ENCODE measurements at places on chromosomes 2 and 18.

- peak; percentile 6 for DNase-seq
Measured at GRCh38 chr2:169877398-169877797, 50.1 kb downstream of the UBR3 start.

DNA sequence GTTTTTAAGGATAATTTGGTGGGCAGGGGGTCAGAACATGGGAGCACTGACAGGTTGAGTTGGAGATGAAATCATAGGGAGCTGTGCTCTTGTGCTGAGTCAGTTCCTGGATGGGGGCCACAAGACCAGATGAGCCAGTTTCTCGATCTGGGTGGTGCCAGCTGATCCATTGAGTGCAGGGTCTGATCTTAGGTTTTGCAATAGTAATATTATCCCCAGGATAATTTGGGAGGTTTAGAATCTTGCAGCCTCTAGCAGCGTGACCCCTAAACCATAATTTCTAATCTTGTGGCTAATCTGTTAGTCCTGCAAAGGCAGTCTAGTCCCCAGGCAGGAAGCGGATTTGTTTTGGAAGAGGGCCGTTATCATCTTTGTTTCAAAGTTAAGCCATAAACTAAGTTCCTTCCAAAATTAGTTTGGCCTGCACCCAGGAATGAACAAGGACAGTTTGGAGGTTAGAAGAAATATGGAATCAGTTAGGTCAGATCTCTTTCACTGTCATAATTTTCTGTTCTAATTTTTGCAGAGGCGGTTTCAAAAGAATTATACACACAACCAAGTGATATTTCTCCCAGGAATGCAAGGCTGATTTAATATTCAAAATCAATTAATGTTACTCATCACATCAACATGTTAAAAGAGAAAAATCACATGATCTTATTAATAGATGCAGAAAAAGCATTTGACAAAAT, 23.0 kb downstream of the DBI start:
- no peak for DNase-seq

DNA sequence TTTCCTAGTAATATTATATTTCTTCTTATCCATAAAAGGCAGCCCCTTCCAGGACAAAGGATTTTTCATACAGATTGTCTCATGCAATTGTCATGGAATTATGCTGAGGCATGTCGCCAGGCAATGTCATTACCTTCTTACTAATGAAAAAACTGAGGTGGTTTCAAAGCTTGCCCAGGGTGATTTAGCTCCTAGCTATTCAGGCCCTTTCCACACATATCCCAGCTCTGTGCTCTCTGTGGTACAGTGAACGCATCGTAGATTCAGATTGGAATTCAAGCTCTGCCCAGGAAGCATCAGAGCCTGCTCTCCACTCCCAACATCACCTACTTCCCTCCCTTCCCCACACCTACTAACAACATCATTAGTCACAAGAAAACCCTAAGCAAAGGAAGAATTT, 60.1 kb downstream of the ATP8B1 start:
- DNase-seq = no peak

DNA sequence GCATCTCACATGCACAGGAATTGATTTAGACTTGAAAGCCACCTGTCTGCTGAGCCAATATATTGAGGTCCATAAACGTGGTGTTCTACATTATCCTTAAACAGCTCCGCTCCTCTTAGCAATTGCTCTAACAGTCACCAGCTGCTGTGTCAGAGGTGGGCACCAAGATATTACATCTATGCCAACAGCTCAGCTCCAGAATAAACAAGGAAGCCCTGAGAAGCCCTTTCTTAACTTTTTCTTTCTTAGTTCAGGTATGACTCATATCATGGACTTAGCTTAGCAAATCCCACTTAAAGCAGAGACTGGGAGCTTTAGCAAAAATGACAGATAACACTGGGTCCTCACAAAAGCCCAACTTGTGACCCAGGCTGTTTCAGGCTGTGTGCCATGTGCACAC, 436.6 kb downstream of the IRS1 start:
- no peak for DNase-seq

- no peak for DNase-seq
Measured at GRCh38 chr2:66523377-66523969, 88.5 kb downstream of the MEIS1 start.

DNA sequence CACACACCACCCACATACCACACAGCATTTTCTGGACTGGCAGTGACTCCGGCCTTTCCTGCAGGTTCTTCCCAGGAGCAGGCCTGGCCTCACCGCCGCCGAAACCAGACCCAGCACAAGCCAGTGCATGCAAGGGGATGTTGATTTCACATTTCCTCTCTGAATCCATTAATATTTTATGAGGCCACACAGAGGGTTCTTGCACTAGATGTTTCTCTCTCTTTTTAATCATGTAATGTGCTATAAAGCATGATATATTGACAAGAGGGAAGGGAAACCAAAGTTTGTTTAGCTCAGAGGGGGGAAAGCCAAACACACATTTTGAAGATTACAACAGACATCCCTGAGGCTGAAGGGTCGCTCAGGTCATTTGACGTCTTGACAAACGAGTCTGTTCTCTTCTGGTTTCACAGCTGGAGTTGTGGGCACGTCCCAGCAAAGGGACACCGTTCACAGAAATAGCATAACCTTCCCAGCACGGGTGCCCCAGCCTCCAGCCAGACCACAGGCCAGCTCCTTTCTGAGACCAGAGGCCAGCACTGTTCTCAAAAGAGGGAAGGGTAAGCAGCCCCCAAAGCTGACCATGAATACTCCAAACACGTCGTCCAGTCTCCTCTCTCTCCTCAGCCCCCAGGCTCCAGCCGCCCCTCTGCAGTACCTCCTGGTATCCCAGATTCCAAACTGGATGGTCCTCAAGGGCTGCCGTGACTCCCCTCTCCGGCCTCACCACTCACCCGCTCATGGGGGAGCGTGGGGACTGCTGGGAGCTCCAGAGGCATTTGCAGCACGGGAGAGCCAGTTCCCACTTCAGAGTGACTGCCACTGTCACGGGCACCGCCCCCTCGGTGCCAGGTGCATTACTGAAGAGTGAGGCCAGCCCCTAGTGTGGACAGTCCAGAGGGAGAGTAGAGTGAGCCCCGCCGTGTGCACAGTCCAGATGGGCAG, 340.3 kb upstream of the SALL3 start:
- no peak for DNase-seq

DNA sequence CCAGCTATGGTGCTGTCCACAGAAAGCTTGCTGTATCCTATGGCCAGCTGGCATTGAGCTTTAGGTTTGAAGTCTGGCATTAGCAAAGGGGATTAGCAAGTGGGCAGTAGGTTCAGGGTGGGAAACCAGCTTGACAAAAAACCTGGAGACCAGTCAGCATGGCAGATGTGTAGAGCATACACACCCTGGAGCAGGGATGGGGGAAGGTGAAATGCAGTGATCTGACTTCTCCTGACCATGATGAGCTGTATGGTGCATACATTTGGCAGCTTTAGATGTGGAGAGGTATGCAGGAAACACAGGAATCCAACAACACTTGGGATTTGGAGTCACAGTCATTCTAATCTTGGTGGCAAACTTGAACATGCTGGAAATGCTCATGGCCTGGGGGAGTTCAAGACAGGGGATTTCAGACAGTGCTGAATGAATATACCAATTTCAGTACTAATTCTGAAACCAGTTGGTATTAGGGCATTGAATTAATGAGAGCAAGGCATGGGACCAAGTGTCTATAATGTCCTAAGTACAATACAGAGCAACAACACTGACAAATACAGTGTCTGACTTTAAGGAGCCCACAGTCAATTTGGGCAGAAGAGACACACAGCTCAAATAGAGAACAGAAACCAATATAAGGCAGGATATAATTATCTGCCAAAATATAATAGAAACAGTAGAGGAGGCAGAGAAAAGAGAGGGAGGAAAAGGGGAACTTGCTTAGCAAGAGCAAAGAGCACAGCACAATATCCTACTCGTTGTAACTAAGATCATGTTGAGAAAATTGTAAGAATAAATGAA, 11.8 kb downstream of the ARHGAP15 start:
- no peak for DNase-seq

DNA sequence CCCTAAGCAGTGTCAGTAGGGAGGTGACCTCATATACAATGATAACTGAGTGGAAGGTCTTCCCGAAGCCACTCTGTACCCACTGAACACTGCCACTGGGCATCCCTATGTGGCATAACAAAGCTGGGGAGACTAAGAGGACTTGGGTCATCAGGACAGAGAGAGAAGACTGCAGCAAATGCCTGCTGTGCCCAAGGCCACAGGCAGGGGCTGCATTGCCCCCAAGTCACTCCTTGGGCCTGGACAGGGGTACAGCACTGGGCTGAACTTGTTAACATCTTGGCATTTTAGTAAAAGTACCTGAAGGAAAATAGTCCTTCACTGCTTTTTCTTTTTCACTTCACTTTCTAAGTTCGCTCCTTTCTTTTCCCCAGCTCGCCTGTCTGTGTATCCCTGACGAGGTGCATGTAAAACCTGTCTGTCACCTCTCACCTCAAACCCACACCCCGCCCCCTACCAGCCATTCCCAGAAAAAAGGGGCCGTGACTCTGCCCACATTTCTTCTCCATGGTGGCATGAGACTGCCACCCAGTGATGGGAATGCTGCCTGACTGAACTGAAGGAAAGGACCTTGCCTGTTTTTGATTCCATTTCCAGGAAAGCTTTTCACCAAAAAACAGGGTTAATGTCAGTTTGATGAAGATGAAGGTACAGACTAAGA, 62.9 kb downstream of the MTHFD2 start:
- DNase-seq = no peak

DNA sequence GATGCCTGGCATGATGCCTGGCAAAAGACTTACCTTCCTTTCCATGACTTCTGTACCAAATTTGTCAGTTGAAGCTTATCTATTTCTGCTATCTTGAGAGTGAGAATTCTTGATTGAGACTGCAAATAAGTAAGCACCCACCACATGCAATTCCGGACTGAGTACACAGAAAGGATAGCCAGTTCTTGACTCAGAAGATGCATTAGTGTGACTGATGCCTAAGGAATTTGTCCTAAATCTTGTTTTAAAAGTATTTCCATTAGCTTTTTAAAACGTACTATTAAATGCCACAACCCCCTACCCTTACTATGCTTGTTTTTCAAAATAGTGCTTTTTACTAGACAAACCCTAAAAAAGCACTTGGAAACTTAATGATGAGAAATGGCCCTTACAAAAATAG, 545 bp downstream of the MPP4 start:
- DNase-seq = no peak

GRCh38 chr18:56445422-56445821, 193.0 kb downstream of the TXNL1 start:
- no peak for DNase-seq

DNA sequence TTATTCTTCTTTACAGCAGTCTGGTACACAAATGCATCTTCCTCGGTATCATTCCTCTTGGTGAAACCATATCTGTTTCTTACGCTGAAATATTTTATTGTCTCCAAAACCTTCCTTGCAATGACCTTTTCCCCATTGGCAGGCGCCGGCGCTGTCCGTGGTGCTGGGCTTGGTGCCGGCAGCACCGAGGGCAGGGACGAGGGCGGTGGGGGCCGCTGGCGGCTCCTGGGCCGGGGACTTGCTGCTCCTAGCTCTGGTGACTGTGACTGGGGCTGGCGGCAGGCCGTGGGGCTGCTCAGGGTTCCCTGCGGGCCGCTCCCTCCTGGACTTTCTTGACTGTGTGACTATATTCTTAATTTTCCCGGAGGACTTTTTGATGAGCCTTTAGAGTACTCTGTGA, 72.5 kb downstream of the GPR39 start:
- DNase-seq = no peak

GRCh38 chr18:43159086-43159770, 43.7 kb upstream of the RIT2 start:
- DNase-seq = no peak

DNA sequence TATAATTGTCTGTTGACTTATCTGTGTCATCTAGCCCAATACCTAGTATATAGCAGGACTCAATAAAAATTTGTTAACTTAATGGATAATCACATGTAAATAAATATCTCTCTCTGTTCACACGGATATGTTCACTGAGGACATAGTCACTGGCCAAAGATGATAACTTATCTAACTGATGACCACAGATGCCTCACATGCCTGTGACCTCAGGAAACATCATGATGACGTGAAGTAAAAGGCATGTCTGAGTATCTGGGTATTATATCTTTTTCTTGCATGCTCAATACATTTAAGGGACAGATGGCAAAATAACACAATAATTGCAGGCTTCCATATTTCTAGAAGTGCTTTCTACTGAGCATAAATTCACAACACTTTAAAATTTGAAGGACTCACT, 41.4 kb upstream of the PARD3B start:
- no peak for DNase-seq

DNA sequence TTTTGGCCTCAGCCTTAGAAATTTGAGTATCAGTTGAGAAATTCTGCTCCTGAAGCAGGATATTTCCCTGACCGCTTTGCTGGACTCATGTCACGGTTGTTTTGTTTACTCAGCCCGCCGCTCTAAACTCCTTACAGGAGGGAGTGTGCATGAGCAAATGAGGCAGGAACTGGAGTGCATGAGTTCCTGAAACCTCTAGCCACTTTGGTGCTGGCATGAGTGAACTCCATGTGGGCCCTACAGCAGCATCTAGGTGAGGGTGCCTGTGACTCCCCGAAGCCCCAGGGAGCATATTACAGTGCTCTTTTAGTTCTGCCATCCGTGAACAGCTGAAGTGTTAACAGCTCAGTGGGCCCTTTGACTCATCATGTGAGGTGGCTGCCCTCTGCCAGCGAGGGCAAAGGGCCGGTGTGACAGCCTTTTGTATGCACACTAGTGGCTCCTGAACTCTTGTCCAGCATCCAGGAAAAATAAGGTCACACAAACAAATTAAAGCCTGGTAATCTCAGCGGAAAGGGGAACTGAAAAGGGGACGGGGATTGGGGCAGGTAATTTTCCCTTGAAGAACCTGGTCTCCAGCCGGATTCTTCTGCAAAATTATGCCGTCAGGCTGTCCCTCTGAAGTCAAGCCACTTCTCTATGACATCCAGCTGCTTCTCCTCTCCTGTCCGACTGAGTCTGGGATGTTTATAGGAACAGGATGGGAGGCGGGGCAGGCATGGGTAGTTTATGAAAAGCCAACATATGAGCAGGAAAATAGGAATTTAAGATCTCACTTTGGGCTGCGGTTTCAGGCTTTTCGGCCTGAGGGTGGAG, 1668.7 kb downstream of the SUCLG1 start:
- DNase-seq = no peak

GRCh38 chr2:216059233-216059834, 22.3 kb downstream of the PECR start:
- peak; percentile 16 for DNase-seq

DNA sequence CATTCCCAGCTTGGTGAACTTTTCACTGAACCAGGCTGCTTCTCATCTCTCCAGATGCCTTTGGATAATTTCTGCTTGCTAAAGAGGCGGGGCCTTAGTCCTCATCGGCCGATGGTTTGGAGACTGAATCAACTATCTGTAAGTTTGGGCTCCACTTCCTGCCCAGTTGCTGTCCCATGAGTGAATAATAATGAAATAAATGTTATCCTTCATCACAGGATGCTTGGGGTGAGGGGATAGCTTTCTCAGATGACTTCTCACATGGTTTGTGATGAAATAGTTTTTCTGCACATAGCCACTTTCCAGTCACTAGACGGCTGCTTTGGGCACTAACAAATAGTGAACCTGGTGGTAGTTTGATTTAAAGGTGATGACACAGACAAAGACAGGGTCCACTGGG, 376.6 kb upstream of the TRIB2 start:
- no peak for DNase-seq

- no peak for DNase-seq
Measured at GRCh38 chr2:43400508-43400907, 174.1 kb upstream of the ZFP36L2 start.

Data from CD4-positive, alpha-beta T cell treated with Interleukin-15 for 4 hours (primary cell).